ENCODE measurements at places on chromosomes 1 and 21. TPM values are rescaled to one million over a fixed set of nuclear protein-coding genes. Genes with fewer than 3 reads are reported as not detected.

TRIM67 gene
- 3.9 TPM for total RNA-seq

SPAG17 gene
- not detected for total RNA-seq

- no peak for DNase-seq
Observed at GRCh38 chr1:72202761-72203160, 79.6 kb downstream of the NEGR1 start.

DNA sequence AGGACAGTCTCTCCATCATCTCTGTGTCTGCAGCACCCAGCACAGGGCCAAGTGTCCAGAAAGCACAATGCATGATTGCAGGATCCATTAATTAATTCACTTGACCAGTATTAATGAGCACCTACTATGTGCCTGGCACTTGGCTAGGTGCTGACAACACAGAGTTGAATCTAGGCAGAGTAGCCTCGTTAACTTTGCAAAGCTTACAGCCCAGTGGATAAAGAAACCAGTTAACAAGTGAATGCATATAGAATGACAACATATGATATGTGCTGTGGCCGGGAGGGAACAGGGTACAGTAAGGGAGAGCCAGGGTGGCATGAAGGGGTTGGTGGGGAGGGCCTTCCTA, 10.9 kb downstream of the SLC1A7 start:
- no peak for DNase-seq

DNA sequence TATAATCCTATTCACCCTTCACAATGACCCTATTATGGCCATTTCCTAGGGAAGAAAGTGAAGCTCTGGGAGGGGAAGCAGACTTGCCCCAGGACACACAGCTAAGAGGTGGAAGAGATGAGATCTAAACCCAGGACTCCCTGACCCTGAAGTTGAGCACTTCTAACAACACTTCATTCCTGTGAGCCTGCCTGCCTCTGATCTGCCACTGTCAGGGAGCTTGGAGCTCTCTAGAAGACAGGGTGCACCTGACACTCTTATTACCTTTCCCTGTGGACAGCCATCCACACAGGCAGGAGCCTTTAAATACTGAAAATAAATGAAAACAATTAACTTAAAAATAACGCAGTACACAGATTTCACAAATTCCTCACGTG, 599 bp downstream of the MKNK1 start:
- DNase-seq, result no peak

GRCh38 chr21:25176637-25177412, 430.5 kb downstream of the MRPL39 start:
- no peak for DNase-seq

DNA sequence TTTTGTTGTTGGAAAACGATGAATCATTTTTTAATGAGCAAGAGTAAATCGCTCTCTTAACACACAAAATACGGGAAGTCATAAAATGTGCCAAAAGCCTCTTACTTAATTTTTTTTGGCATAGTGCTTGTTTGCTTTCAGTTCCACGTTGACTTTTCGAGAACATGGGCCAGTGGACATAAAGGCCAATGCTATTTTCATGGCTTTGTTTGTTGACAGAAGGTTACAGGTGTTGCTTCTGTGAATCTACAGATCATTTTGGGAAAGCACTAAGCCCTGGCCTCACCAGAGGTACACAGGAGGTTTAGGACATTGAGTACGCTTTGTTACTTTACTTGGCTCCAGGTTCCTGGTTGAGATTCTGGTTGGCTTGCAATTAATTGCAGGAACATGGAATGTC, 199.4 kb upstream of the HMCN1 start:
- DNase-seq, result no peak

Measured in glutamatergic neuron (in vitro differentiated cells).